Stimulated activated CD8-positive, alpha-beta memory T cell treated with anti-CD3 and anti-CD28 coated beads, Interleukin-15, amount 100 ng/mL, for 24 hours (primary cell): ENCODE measurements at places on chromosomes 7 and 10.

GRCh38 chr7:129187681-129188371 lies 607 bp upstream of the SMO start:
- no peak for DNase-seq

DNA sequence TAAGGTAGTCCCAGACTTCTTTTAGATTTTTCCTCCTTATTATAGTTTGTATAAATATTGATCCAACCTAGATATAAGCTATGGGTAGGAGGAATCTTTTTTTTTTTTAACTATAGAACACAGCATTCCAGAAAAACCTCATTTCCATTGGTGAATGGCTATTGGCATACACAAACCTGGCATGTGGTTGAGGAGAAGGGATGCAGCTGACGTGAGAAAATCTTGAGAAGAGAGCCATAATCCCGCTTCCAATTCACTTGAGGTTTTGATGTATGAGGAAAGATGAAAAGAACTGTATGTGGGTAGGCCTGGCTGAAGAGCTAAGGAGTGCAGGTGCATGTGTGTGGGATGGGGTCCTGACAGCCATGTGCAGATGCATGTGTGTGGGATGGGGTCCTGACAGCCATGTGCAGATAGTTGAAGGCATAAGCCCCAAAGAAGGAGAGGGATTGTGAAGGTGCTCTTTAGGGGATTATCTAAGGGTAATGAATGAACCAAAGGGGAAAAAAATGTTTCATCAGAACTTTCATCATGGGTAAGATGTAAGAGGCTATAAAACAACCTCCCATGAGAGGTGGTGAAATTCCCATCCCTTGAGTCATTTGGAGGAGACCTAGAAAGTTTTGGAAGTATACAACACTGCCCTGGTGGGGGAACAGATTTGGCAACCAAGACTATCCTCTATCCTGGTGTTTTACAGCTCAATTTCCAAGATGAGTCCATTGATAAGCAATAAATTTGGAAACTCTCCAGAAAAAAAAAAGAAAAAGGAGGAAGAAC lies 3.8 kb upstream of the PKD2L1 start:
- DNase-seq, result no peak

GRCh38 chr10:128927497-128928161 lies 539.4 kb upstream of the MGMT start:
- DNase-seq, result no peak

DNA sequence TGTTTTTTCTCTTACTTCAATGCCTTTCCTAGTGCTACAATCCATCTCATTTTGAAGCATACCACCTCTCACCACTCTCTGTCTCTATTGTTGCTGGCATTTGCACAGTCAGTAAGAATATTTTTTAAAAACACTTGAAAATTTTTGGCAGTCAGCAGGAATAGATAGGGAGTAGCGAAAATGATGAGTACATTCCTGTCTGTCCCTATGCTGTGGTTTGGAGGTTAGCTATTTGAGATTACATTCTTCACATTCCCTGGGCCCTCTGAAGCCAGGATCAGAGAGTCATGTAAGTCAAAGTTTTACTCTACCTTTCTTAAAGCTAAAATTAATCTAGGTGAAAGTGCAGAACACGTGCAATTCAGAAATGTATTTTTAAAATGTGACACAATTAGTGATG lies 53.0 kb upstream of the MAGI2 start:
- DNase-seq, result no peak

GRCh38 chr10:13707156-13707881 lies 120.6 kb downstream of the PRPF18 start:
- no peak for DNase-seq

DNA sequence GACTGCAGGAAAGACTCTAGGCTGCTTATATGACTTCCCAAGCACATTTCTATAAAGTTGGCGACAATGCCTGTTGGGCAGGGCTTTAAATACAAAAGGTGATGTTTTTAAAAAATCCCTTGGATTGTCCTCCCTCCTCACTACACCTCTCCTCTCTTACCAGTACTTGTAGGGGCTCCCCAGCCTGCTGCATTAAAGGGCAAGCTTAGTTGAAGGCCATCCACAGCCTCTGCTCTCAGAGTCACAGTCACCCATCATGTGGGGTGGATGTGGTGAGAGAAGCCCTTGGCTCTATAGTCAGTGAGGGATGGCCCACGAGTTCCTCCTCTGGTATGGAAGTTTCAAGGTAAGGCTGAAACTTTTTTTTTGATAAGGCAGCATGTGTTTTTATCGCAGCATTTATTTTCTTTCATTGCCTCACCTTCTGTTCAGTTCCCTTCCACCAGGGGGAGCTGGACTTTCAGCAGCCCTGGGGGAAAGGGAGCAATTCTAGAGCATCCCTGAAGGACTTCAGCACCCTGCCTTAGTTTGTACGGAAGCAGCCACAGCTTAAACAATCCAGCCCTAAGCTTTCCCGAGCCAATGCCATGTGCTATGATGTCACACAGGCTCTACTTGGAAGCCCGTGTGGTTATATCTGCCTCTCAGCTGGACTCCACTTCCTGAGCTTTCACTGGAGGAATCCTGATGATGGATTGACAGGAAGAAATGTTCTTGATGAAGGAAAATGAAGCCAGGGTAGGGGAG lies 131.9 kb downstream of the CALCR start:
- no peak for DNase-seq

GRCh38 chr10:49243610-49244283 lies 55.2 kb upstream of the C10orf71 start:
- no peak for DNase-seq

DNA sequence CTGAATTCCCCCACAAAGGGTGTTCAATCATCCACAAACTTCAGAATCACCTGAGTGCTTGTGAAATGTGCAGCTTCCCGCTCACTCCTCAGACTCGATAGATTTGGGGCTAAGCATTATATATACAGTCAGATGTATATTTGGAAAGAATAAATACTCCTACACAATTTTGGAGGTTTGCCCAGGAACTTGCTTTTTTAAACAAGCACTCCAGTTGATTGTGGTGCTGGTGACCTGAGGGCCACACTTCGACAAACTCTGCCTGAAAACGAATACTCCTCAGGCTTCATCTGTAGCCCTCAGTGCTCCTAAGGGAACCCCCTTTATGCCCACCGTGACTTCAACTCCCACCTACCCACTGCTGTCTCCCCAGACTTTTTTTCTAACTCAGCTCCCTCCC lies 211.6 kb downstream of the INHBA start:
- DNase-seq, result no peak

DNA sequence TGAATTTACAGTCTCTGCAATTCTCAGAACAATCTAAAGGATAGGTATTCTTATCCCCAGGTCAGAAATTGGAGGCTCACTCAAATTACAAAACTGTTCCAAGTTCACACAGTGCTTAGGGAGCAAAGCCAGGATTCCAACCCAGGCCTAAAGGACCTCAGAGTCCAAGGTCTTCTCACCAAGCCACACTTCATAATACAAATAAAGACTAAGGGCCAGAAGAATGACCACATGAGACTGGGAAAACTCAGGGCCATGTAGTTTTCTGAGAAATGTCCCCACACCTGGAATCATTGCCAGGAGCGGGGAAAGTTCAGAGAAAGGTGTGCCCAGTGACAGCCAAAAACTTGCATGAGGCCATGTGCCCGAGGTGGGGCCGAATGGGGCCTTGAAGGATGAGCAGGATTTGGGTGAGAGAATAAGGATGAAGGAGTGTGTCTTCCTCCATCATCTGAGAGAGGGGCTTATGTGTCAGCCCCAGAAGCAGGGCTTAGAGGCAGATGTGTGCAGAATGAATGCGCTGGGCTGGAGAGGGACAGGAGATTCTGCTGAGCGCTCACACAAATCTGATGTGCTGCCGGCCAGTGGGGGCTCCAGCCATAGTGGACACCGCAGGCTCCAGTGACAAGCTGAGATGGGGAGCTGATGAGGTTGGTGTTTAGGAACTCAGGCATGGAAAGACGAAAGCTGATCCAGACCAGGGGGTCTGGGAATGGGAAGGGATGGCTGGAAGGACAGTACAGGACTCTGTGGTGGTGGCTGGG lies 35.9 kb downstream of the BLNK start:
- DNase-seq, result no peak

DNA sequence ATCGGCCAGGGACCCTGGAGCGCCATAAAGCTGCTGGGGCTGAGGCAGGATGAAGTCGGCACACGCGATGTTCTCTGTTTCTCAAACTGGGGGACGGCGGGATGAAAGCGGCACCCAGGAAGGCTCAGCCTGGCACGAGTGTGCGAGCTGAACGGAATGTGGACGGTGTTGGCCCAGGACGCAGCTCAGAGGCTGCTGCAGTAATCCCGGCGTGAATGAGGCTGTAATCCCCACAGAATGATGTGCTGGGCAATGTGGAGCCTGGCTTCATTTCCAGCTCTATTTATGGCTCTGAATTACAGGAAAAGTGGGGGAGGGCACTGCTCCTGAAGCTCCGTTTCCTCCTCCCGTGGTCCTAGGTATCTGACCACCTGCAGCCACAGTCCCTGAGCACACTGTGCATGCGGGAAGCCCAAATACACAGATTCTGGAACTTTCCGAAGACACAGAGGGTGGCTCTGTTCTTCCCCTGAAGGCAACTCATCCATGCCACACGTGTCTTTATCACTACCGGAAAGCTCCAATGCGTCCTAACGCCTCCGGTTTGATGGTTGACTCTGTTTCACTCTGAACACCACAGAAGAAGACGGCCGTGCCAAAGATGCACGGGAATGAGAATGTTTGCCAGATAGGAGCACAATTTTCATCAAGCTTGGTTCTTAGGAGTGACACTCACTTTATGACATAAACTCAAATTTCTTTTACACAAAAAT lies 37.6 kb downstream of the KLF6 start:
- DNase-seq, result no peak

GRCh38 chr10:113356794-113357680 lies 195.8 kb upstream of the HABP2 start:
- DNase-seq, result no peak

- no peak for DNase-seq
Observed at GRCh38 chr7:78499971-78500370, 701.4 kb downstream of the PHTF2 start.

DNA sequence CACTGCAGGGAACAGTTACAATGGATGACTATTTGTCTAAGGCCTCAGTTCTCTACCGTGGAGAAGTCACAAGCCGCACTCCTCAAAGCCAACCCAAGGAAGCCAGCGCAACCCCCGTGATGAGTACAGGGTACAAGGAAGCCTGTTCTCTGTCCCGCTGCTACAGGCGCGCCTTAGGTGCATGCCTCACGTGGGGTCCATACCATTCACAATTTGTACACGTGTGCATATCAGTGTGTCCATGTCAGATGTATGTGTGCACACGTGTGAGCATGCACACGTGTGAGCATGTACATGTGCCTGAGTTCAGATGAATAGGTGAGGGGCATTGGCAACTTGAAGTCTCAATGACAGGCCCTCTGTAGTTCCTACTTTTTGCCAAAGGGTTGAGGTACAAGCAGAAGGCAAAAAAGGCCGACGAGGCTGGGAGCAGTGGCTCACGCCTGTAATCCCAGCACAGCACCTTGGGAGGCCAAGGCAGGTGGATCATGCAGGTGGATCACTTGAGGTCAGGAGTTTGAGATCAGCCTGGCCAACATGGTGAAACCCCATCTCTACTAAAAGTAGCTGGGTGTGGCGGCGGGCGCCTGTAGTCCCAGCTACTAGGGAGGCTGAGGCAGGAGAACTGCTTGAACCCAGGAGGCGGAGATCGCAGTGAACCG lies 62.8 kb downstream of the CTBP2 start:
- DNase-seq, result no peak
